Activated gamma-delta T cell treated with Interleukin-2 at 50 U/mL for 16 hours (primary cell): ENCODE measurements at places on chromosomes 2 and 18.
A peak's percentile ranks its signal among the peaks of the same experiment; 100 is the strongest.

GRCh38 chr2:105789745-105790460 is 45.2 kb downstream of the NCK2 start:
- peak; percentile 41 for DNase-seq

DNA sequence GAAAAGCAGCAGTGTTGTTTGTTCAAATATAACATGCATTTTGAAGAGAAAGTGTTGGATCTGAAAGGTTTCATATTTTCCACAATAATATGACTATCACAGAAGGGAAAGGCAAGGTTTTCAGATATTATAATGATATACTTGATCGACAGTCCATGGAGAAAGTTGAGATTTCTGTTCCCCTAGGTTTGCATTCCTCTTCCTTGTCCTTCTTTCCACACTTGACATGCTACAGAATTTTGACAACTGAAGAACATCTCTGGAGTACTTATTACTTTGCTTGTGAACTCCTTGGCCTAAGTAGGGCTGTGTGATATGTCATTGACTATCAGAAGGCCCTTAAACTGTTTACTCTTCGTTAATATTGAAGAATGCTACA is 46.5 kb downstream of the TMEFF2 start:
- DNase-seq = no peak

GRCh38 chr2:168639441-168639898 is 163.0 kb upstream of the NOSTRIN start:
- no peak for DNase-seq

DNA sequence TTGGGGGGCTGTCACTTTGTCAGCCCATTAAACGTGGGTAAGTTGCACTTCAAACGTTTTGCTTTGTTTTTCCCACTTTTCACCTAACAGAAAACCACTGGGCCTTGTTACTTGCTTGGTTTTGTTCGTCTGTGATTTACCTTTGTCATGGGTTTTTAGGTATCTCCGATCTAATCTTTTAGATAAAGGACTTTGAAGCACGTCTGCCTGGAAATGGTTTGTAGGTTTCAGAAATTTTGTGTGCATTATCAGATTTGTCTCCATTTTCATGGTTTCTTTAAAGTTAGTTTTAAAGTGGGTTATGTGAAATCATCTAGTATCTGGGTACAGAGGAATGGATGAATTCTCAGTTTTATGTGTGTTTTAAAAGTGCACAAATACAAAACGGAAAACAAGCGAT is 6.4 kb downstream of the CTDP1 start:
- no peak for DNase-seq

DNA sequence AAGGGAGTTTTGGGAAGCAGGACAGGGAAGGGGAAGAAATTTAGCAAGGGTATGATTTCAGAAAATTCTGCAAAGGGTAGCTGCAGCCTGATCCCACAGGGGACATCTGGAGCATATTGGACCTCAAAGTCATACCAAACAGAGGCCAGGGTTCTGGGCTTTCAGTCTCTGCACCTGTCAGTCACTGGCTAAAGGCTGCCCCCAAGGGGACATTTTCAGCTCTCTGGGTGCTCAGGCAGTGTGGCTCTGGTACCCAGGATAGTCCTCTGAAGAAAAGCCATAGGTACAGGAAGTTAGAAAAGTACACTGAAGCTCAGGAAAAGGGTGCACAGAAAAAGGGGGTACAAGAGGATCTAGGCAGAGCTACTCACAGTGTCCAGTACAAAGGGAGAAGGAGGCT is 149.2 kb downstream of the INSIG2 start:
- no peak for DNase-seq

DNA sequence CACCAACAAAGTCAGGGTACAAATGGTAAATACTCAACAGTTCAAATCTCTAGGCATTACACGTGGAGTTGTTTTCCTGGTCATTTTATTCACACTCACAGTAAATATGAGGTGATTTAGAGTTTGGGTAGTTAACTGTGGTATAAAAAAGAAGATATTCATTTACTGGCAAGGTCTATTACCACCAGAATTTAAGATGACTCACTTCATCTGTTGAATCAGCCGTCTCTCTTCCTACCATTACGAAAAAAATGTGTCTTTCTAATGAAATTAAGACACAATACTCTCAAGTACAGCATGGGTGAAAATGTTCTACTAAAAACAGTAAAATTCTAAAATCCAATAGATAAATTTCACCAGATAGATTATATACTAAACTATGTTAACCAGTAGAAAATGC is 21.0 kb upstream of the GPR75 start:
- DNase-seq = no peak

- DNase-seq = no peak
Measured at GRCh38 chr2:170723446-170723958, 8.4 kb downstream of the SP5 start.

DNA sequence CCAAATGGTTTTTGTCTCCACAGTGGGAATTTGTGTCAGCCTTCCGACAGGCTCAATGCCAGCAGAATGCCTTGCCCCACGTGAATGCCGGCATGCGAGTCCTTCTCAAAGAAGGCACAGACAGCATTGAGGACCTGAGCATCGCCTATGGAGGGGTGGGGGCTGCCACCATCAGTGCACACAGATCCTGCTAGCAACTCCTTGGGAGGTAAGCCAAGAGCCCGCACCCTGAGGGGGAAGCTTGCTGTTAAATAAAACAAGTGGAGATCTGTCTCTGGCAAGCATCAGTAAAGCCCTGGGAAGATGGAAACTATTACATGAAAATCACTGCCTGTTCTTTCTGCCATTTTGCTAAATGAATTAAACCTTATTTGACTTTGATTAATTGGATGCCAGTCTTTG is 67.5 kb upstream of the BZW1 start:
- DNase-seq = no peak

GRCh38 chr2:503288-503999 is 173.8 kb downstream of the TMEM18 start:
- no peak for DNase-seq

DNA sequence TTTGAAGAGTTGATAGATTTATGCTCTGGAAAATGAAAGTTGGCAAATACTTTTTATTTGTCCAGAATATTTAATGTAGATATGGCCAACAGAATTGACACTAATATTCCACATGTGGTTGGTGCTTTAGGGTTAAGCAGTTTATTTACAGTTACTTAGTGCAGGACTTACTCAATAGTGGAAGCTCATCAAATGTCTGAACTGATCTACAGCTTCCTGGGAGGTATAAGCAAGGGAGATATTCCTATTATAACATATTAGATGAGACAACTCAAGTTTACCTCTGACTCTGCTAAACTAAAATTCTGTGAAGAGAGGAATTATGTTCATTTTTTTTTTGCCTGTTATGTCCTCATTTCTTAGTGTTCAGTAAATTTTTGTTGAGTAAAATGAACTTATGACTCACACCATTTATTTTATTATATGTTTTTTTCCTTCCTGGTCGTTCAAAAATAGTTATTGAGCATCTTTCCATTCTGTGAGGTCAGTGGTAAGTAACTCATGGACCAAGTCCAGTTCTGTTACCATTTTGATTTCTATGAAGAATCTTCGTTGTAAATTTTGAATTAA is 13.6 kb downstream of the ABI2 start:
- no peak for DNase-seq

GRCh38 chr2:44273596-44273995 is 1.7 kb upstream of the SLC3A1 start:
- DNase-seq = no peak

DNA sequence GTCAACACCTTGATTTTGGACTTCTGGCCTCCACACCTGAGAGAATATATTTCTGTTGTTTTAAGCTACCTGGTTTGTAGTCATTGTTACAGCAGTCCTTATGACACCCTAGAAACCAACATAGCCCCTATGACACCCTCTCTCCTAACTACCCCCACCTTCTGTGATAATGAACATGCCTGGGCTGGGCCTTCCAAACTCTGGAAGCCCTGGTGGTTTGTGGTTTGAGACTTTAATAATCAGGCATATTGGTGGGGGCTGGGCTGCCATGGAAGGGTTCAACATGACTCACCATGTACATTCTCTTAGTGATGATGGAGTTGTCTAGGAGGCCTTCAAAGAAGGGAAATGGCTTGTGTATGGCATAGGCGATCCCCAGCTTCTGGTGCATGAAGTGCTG is 3.3 kb downstream of the SP110 start:
- no peak for DNase-seq

DNA sequence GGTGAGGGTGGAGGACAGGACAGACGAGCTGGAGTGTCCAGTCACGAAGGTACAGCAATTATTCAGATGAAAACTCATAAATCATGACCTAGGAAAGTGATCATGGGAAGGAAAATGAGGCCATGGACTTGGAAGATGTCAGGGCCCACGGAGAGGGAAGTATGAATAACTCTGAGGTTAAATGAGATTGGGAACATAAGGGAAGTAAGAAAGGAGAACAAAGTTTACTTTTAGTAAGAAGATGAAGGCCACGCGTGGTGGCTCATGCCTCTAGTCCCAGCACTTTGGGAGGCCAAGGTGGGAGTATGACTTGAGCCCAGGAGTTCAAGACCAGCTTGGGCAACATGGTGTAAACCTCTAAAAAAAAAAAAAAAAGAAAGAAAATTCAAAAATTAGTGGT is 56.2 kb downstream of the AQP4 start:
- no peak for DNase-seq

DNA sequence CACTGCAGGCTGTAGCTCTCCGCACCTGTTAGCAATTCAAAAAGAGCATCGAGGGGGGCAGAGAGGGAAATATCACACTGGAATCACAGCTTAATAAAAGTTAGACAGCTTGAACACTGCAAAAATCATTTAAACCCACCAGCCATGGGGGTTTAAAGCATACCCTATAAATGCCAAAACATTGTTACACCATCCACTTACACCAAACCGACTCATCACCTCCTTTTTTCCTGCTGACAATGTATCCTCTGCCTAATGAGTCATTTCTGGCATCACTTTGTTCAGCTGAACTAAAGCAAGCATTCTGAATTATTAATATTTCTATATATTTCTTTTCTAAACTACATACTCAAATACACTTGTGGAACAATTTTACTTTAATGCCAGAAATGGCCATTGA is 21.6 kb downstream of the MC4R start:
- DNase-seq = no peak

GRCh38 chr2:8481463-8482009 is 200.3 kb upstream of the ID2 start:
- no peak for DNase-seq

DNA sequence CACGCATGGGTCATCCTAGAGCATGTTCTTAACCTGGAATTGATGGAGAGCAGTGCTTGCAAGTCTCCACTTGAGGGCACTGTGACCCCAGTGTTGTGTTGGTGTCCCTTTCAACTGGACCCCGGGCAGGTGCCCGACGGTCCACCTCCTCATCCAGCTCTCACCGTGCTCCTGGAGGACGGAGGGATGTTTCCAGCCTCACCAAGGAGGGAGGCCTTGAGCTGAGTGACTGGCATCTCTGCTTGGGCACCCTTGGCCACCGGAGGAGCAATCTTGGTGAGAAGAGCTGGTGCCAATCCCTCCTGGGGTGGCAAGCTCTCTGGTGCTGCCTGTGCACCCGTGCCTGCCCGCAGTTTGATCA is 45.4 kb upstream of the ASB18 start:
- DNase-seq = no peak

- DNase-seq = no peak
Measured at GRCh38 chr2:17429130-17429529, 89.1 kb downstream of the RAD51AP2 start.

GRCh38 chr2:63192169-63192888 is 141.7 kb downstream of the OTX1 start:
- DNase-seq = no peak

DNA sequence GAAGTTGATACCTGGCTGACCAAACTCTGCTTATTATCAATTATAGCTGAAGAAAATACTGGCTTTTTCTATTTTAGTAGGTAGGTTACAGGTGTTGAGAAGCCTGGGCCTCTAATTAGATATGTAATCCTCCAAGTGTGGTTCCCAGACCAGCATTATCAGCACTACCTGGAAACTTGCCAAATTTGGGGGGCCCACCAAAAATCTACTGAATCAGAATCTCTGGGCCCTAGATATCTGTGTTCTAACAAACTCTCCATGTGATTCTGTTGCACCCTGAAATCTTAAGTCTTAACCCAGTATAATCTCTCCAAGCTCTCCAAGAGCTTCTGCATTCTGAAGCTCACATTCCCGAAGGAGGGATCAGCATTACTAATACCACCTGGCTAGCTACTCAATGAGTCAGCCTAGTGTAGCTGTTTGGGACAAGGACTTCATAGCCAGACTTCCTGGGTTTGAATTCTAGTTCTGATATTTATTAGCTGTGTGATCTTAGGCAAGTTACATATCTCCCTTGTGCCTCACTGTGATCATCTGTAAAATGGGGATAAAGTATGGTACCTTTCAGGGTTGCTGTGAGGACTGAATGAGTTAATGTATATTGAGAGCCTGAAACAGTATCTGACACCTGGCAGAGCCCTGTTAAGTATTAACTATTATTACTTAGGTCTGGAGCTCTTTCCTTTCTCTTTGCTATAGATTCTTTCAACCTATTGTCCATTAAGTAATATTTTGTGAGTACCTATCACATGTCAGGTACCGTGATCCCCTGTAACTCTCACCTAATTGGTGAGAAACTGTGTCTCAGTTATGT is 94.1 kb upstream of the CD302 start:
- no peak for DNase-seq

DNA sequence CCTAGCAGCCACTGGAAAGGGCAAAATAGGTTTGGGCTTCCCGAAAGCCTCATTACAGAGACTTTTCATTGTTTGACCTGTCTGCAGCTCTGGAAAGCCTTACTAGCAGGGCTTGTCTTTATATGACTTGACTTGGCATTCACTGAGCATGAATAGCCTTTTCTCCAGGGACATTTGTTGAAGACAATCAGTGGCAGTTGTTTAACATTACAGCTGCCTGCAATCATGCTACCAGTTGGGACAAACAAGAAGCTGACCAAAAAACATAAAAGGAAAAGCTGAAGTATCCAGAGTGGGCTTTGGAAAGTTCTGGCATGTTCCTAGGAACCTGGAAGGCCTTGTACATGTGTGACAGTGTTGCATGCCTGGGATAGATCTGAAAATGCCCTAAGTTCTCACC is 121.4 kb downstream of the KCNF1 start:
- no peak for DNase-seq

DNA sequence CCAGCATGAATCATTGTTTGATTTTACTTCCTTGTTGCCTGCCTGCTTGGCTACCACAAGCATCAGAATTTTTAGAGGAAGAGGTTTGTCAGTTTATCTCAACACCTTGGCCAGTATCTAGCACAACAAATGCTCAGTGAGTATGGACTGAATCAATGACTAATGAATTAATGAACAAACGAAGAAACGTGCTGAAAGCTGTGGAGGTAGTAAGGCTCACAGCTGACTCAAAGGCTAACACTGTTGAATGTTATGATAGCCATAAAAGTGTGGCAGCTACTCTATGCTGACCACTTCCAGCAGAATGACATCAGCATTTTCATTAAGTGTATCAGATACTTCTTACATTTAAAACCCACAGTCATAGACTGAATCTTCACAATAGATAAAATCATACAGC is 543.4 kb downstream of the IRS1 start:
- no peak for DNase-seq

- no peak for DNase-seq
Measured at GRCh38 chr2:160377204-160377995, 116.2 kb downstream of the RBMS1 start.

GRCh38 chr18:74411475-74411874 is 45.6 kb downstream of the DIPK1C start:
- DNase-seq = no peak
